ENCODE measurements at places on chromosomes 3 and 15.

GRCh38 chr3:154132777-154133375 lies 11.7 kb downstream of the ARHGEF26 start:
- no peak for DNase-seq

- no peak for DNase-seq
These were observed 315.2 kb downstream of the CLSTN2 start for GRCh38 chr3:140250010-140250855.

GRCh38 chr3:179037351-179037750 lies 34.3 kb downstream of the ZMAT3 start:
- no peak for DNase-seq

GRCh38 chr3:18745472-18745871 lies 320.3 kb upstream of the SATB1 start:
- no peak for DNase-seq

- no peak for DNase-seq
These were observed 14.6 kb downstream of the ADAM10 start for GRCh38 chr15:58734859-58735258.

DNA sequence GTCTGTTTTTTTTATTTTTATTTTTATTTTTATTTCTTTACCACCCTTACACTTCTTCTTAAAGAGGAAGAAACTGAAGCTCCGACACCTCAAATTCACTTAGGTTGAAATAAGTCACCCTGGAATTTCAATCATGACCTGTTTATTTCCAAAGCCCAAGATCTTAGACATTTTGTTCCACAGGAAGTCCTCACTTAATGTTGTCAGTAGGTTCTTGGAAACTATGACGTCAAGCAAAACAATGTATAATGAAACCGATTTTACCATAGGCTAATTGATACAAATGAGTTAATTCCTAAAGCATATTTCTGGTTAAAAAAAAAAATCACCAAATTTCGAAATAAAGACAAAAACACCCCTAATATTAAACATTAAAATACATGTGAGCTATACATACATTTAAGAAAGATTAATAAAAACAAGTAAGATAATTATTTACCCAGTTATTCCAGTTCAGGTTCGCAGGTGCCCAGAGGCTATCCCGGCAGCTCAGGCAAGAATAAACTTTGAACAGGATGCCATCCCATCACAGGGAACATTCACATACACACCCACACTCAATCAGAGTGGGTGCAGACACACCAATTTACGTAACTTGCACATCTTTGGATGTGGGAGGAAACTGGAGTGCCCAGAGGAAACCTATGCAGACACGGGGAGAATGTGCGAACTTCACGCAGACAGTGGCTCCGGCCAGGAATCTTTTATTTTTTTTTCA lies 391.0 kb downstream of the RAP2B start:
- no peak for DNase-seq

- no peak for DNase-seq
These were observed 82.2 kb downstream of the SCN11A start for GRCh38 chr3:38969317-38970235.

- no peak for DNase-seq
These were observed 606 bp upstream of the CD96 start for GRCh38 chr3:111541391-111541790.
